Fibroblast of skin of abdomen (primary cell): ENCODE measurements at places on chromosomes 16 and 17.

GRCh38 chr16:70416748-70417616 is 21.9 kb downstream of the ST3GAL2 start:
- DNase-seq: no peak

- DNase-seq: no peak
Observed at GRCh38 chr17:66947311-66947710, 17.2 kb upstream of the CACNG4 start.

DNA sequence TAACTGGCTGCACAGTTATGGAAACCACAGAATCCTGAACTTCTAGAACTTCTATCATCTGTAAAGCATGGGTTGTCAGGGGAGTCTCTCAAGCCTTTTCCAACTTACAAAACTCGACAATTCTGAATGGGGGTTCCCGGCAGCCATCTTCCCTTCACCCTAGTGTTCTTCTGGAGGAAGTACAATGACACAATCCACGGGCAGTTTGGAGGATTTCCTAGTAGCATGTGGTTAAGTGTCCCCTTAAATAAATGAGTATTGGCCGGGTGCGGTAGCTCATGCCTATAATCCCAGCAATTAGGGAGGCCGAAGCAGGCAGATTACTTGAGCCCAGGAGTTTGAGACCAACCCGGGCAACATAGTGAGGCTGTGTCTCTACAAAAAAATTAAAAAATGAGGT is 2.1 kb downstream of the SLC16A6 start:
- DNase-seq: no peak

DNA sequence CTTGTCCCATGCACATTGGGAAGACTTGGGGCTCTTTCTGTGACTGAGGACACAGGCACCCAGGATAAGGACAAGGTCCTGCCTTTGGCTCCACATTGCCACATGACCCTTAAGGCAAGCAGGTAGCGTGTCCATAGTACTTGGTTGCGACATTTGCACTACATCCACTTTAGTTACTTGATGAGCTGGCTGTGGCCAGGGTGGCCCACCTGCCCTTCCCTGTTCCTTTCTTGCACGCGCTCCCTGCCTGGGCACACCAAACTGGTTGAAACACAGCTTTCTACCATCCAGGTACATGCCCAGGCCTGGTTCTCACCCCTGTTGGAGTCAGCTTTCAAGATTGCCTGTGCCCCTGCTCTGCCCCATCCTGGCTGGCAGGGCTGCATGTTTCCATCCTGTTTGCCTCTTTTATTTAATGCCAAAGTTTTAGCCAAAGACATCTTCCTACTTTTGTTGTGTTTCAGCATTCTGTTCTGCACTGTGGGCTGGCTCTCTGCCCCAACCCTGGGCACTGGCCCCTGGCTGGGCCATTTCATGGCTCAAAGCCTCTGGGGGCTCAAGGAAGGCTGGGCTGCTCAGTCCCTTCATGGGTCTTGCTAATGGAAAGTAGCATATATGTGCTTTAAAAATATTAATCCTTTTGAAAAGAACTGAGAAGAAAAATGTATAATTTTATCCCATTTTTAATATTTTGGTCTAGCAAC is 3.2 kb downstream of the B3GNT9 start:
- no peak for DNase-seq

DNA sequence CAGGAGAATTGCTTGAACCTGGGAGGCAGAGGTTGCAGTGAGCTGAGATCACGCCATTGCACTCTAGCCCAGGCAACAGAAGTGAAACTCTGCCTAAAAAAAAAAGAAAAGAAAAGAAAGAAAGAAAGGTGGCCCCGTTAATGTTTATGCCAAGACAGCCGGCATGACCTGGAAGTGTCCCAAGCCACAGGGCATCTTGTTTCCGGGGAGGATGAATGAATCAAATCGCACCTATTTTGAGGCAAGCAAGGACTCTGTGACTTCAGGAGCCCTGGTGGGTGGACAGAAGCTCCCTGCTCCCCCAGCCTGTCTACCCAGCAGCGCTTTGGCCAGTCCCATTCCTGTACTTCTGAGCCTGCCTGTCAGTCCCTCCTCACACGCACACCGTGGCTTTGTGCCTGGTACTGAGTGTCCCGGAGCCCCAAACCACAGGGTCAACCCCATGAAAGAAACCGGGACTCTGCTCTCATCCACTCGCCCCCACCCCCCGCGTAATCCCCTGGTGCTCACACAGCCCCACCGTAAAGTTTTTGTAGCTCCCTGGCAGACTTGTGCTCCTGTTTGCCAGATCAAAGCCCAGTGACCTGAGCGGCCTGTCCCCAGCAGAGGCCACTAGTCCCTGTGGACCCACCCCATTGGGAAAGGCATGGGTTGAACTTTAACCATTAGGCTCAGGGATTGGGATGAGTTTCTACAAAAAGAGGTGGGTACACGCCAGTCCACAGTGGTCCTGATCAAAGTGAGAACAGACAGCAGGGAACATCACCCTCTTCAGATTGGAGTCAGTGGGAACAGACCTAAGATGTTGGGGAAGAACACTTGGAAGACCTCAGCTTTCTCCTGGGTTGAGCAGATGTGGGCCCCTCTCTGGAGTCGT is 19.3 kb downstream of the CD2BP2 start:
- no peak for DNase-seq

GRCh38 chr17:13631529-13631928 is 29.8 kb upstream of the HS3ST3A1 start:
- DNase-seq: peak; percentile 23

GRCh38 chr16:392450-393030 is 4.5 kb upstream of the NME4 start:
- no peak for DNase-seq

- peak; percentile 83 for DNase-seq
Observed at GRCh38 chr16:11251525-11252481, 4.2 kb downstream of the SOCS1 start.

GRCh38 chr17:50165867-50166517 is at the start of gene SGCA:
Gene SGCA (plus strand): TSS chr17:50166005. CDS start chr17:50166041, 36 bp downstream.
- no peak for DNase-seq

DNA sequence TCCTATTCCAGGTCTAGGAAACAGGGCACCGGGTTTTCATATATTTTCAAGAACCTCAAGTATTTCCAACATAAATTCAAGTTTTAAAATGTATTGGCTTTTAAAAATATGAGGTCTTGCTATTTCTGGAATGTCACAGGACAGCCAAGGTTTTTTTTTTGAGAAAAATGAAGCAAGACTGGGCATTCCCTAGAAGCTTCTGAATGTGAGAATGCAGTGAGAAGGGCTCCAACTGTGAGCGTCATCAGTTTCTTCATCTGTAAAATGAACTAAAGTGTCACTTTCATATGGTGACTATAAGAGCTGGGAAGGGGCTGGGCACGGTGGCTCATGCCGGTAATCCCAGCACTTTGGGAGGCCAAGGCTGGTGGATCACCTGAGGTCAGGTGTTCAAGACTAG is 455.8 kb upstream of the MAF start:
- peak; percentile 54 for DNase-seq

GRCh38 chr17:4845118-4845517 is 12.0 kb downstream of the MINK1 start:
- DNase-seq: no peak

- DNase-seq: no peak
Observed at GRCh38 chr17:79508291-79508716, 102.5 kb downstream of the RBFOX3 start.

DNA sequence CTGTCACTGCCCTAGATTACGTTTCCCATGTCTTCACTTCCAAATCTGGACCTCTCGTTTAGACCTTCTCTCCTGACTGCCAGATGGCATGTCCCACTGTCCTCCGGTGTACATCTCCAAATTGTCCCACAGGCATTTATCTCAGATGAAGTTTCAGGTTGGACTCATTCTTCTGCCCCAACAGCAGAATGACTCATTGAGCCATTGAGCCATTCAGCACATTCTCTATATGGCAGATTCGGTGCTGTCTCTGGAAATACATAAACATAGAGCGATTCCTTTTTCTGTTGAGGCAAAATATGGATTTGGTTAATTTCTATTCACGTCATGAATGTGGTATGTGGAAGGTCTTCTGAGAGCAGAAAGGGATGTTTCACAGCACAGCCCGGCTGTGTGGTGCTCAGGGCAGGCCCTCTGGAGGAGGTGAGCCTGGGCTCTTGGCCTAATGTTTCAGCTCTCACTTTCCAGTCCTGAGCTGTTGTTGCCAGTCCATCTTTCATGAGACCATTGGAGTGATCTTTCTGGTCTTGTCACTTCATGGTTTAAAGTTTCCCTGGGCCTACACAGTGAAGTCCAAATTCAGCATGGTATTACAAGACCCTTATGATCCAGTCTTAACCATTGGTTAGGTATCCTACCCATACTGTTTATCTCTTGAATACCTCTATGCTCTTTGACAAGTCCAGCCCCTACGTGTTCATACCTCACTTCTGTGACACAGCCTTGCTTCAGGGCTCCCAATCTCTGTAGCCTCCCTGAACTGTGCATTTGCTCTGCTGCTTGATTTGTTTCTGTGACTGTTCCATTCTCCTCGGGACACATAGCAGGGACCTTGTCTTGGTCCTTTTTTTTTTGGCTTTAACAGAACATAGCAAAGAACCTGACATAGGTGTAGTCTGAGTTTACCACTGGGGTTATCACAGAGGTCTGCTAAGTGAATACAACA is 15.9 kb downstream of the HAPSTR1 start:
- no peak for DNase-seq

DNA sequence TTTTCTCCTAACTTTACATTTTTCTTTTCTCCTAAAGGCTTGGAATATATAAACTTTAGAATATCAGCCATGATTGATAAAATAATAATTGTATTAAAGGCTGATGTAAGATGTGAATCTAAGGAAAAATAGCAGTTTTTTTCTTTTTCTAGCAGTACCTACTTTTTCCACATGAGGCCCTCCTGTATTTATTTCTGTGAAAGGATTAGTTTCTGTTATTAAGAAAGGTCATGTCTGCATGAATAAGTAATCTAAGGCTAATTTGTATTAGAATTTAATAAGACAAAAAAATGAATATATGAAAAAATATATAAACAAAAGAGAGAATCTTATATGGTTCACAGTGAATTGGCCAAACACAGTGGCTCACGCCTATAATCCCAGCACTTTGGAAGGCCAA is 85.3 kb downstream of the STXBP4 start:
- DNase-seq: no peak

DNA sequence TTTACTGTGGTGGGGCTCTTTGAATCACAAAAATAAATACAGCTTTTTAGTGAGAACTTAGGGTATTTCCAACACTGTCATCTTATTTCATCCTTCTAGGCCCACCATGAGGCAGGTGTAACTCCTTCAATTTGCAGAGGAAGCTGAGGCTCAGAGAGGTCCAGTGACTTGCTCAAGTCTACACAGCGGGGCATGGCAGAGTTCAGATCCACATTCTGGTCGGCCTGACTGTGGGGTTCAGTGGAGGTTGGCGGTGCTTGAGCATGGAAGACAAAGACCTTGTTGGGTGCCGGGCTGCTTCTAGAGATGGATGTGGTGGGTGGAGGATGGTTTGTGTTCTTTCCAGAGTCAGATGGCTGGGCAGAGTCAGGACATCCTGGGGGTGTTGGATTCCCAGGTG is 39.8 kb downstream of the PLCG2 start:
- DNase-seq: no peak

GRCh38 chr17:31559584-31560501 is 168.4 kb downstream of the RAB11FIP4 start:
- DNase-seq: no peak

GRCh38 chr17:72297326-72298115 is 176.7 kb downstream of the SOX9 start:
- peak; percentile 72 for DNase-seq

GRCh38 chr17:50210240-50211225 is 9.1 kb upstream of the COL1A1 start:
- DNase-seq: peak; percentile 100

DNA sequence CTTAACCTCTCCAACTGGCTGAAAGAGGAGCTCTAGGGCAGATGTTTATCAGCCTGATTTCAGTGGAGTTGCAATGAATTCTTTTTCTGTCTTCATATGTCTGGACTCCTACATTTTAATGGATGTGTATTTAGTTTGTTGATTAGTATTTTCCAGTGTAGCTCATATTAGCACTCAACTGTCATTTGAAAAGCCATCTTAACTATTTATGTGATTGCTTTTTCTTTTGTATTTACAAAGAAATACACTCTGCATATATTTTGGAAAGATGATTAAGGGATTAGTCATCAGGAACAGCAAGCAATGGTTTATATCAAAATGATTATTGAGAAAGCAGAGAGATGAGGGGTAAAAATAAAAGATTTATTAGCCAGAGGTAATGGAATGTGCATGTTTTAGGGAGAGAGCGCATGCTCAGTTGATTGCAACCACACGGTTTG is 71.1 kb downstream of the WWOX start:
- no peak for DNase-seq

DNA sequence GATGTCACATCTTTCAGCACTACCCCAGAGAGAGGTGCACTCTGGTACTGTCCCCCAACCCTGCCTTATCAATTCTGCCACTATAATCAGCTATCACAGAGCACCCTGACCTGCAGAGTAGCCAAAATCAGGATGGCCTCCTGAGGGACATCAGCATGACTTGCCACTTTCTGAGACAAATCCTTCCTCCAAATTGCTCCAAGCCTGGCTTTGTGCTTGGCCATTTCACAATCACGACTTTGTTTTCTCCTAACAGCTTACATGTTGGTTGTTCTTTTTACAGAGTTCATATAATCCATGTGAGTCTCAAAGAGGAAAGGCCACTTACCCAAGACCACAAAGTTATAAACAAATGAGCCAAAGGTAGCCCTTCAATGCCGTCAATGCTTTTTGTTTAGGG is 449.0 kb upstream of the CDH5 start:
- DNase-seq: no peak

GRCh38 chr17:29757788-29758187 is 135.1 kb upstream of the CORO6 start:
- DNase-seq: no peak

GRCh38 chr16:71192387-71192786 is 38.1 kb downstream of the HYDIN start:
- no peak for DNase-seq

- no peak for DNase-seq
Observed at GRCh38 chr17:69417545-69418483, 3.3 kb downstream of the MAP2K6 start.

DNA sequence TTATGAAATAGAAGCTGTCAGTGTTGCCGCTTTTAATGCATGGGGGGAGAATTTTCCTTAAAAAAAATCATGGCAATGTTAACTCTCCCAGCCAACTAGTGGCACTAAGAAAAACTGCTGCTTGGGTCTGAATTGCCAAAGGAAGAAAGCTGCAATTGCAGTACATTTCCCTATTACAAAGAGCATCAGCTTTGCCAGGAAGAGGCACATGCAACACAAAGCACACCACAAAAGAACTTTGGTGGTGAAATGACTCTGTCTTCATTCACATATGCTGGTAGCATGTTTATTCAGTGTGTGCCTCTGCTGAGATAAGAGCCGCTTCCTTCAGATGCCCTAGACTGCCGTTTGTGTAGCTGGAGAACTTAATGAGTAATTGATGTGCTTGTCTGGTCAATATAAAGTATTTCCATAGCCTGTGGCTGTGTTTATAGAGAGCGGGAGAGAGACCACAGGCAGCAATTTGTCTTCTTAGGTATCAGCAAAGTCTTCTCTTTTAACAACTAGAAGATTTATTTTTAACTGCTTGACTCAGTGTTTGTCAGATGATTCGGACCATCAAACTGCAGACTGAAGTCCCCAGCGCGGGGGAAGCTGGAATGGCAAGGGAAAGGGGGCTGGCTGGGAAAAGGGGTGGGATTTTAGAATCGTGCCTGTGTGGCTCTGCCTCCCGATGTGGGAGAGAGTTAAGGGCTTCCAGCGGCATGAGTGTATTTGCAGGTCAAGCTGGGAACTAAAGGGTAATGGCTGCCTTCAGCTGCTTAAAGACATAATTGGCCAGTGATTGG is 115.1 kb downstream of the MRTFB start:
- peak; percentile 86 for DNase-seq

- DNase-seq: no peak
Observed at GRCh38 chr16:68368301-68368888, 57.6 kb downstream of the PRMT7 start.
